ENCODE measurements at places on chromosomes 1 and 21.

- DNase-seq: no peak
These were observed 3.2 kb upstream of the THEMIS2 start for GRCh38 chr1:27868932-27869718.

- no peak for DNase-seq
These were observed 32.7 kb downstream of the LYPLAL1 start for GRCh38 chr1:219206350-219206749.

GRCh38 chr1:45629035-45629434 lies 5.2 kb upstream of the CCDC17 start:
- DNase-seq: no peak

DNA sequence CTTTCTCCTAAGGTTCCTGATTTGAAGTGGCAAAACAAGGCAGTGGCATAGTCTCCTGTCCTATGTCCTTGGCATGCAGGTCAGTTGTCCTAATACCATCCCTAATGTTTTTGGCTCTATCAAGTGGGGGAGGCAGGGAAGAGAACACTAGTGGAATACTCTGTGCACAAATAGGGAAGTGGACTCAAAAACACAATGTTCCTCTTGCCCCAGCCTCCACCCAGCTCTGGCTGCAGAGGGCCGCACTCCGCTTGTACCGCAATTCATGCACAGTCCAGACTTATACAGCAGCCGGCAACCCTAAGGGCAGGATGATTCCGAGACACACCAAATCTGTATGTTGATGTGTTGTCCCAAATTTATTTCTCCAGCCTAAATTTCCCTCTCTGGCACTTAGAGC lies 14.5 kb downstream of the PLEKHO1 start:
- no peak for DNase-seq

DNA sequence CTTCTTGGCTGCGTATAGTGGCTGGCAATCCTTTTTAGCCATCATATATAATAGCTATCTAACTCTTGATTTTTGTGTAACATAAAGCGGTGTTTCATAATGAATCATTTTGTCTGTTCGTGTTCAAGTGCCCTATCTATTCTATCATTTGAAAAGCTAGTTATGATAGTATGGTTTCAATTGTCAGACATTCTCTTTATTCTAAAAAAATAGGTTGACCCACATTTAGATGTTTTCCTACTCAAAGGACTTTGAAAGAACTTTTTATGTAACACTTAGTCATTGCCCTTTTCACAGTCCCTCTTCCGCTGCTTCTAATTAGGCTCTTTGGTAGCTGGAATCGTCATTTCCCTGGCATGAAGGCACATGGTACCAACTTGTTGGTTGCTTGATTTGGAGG lies 272.2 kb upstream of the B3GALT2 start:
- DNase-seq: no peak

GRCh38 chr1:161162806-161163205 lies 3.4 kb upstream of the PPOX start:
- no peak for DNase-seq

GRCh38 chr21:39125752-39126485 lies 57.3 kb downstream of the PSMG1 start:
- peak; percentile 87 for DNase-seq

GRCh38 chr1:209962856-209963255 lies 24.8 kb downstream of the SYT14 start:
- no peak for DNase-seq

GRCh38 chr1:62439652-62440371 lies 3.0 kb downstream of the USP1 start:
- DNase-seq: peak; percentile 6

- DNase-seq: no peak
These were observed 4.8 kb upstream of the CRYBG2 start for GRCh38 chr1:26358411-26359384.

GRCh38 chr1:78603206-78603605 lies 17.0 kb upstream of the IFI44L start:
- peak; percentile 13 for DNase-seq

GRCh38 chr1:99004861-99005442 lies at the start of gene PLPPR5:
TSS of gene PLPPR5 (minus strand) at chr1:99004861. CDS start at chr1:99004671, 190 bp downstream.
- no peak for DNase-seq

- DNase-seq: peak; percentile 79
These were observed 9.9 kb downstream of the CNIH3 start for GRCh38 chr1:224626042-224626441.

GRCh38 chr1:24113641-24114033 lies 1.7 kb upstream of the MYOM3 start:
- no peak for DNase-seq

- DNase-seq: peak; percentile 69
These were observed 73.9 kb upstream of the VTCN1 start for GRCh38 chr1:117284399-117285215.

GRCh38 chr1:160827418-160827817 lies 31.4 kb downstream of the LY9 start:
- DNase-seq: peak; percentile 42

All from fibroblast of pulmonary artery (primary cell).